HT-29 (cell line): ENCODE measurements at places on chromosomes 11 and 22. TPM values are rescaled to one million over a fixed set of nuclear protein-coding genes. Genes with fewer than 3 reads are reported as not detected.

- DNase-seq: no peak
These were observed 12.3 kb downstream of the EIF4ENIF1 start for GRCh38 chr22:31477329-31477728.

- no peak for DNase-seq
These were observed 113.1 kb upstream of the ZBED5 start for GRCh38 chr11:10970926-10971325.

GRCh38 chr11:26953770-26954392, 40.0 kb upstream of the FIBIN start:
- DNase-seq: no peak

DNA sequence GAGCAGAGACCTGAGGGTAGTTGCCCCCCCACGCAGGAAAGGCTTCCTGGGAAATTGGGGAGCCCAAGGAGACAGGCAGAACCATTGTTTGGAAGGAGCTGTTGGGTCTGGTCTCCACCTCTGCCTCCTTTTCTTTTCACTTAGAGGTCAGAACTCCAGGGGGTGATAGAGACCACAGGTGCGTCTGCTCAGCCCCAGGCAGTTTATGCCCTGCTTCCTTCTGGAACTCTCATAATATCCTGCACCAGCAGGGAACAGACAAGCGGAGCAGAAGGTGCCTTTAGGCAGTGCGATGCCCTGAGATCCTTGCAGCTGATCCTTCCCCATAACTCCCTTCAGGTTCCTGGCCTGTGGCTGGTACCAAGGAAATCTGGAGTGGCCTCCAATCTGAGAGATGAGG, 120.2 kb downstream of the NECTIN1 start:
- no peak for DNase-seq

- DNase-seq: no peak
These were observed 119.8 kb upstream of the CADM1 start for GRCh38 chr11:115624065-115624464.

GRCh38 chr22:27080863-27081262, 423.5 kb downstream of the MIAT start:
- no peak for DNase-seq

DNA sequence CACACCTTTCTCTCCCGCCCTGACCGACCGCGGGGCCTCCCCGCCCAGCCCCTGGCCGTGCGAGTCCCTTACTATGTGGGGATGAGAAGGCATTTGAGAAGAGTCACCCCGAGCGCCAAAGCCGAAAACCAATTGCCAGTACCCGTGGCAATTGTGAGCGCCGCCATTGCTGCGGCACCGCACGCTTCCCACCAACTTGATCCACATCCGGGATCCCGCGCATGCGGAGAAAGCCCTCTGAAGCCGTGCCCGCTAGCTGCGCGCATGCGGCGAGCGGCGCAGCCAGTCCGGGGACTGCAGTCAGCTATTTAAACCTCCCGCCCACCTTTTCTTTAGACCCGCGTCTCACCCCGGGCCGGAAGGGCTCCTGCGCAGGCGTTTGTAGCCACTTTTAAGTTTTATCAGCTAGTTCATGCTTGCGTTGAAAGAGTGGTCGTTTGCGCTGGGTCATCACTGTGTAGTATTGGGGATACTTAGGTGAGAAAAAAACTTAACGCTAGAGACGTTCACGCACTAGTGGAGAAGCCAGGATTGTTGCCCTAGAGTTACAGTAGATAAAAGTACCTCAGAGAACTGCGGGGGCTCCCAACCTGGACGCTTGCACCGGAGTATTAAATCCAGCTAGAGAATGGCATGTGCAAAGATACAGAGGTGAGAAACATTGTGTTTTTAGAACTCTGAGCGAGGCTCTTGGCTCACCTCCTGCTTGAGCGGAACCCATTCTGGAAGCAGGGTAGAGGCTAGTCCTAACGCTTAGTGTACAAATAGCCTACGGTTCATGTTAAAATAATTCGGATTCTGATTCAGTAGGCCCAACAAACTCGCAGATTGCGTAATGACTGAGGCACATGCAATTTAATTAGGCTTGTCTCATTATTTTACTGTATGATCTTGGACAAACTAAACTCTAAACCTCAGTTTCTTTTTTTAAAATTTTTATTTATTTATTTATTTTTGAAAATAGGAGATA, at the start of gene ALG8:
TSS of gene ALG8 (minus strand) at position 205 of the 970 bp plus-strand sequence. CDS start at position 167, 38 bp downstream.
- peak; percentile 97 for DNase-seq

GRCh38 chr11:28521075-28521474, 412.9 kb downstream of the METTL15 start:
- DNase-seq: no peak

GRCh38 chr11:77589521-77590193, at the start of gene AQP11:
AQP11 (plus strand) TSS chr11:77589953; CDS start chr11:77589993, 40 bp downstream.
- DNase-seq: peak; percentile 92

DNA sequence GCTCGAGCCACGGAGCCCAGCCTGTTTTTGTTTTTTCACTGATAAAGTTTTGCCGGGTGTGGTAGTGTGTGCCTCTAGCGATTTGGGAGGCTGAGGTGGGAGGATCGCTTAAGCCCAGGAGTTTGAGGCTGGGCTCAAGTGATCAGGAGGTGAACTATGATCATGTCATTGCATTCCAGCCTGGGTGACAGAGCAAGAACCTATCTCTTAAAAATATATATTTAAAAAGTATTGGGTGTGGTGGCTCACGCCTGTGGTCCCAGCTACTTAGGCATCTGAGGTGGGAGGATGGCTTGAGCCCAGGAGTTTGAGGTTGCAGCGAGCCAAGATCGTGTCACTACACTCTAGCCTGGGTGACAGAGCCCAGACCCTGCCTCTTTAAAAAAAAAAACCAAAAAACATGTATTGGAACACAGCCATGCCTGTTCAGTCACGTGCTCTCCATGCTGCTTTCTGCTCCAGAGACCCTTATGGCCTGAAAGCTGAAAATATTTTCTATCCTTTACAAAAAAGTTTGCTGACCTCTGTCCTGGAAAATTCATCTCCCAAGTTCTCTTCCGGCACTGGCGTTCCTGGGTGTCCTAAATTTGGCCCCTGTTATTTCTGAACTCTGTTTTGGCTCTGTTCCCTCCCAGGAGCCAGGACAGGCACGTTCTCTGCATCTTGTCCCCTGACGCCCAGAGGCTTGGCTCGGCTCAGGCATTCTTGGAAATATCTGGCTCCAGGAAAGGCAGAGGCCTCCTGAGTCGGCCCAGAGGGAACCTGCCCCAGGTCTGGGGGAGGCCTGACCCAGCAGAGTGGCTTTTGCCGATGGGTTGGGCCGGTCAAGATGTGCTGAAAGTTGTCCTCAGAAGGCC, 61.3 kb upstream of the PPP6R3 start:
- DNase-seq: no peak

- DNase-seq: no peak
These were observed 27.0 kb downstream of the DSCAML1 start for GRCh38 chr11:117770061-117770460.

DNA sequence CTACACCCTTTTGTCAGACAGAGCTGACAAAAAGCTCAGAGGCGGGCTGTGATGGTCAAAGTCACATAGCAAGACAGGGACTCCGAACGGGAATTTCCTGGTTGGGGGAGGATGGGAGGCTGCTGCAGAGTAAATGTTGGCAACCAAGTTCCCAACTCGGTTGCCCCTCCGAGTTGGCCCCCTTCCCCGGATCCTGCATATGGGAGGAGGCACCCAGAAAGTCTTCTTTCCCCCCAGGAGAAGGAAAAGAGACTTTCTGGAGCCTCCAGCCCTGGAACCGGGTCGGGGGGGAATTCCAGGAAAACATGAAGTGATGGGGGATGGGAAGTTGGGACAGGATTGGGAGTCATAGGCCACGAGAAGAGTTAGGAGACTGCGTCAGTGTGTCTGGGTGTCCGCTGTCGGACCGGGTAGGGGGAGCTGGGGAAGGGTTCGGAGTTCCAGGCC, 614 bp downstream of the SELENOM start:
- DNase-seq: no peak

DNA sequence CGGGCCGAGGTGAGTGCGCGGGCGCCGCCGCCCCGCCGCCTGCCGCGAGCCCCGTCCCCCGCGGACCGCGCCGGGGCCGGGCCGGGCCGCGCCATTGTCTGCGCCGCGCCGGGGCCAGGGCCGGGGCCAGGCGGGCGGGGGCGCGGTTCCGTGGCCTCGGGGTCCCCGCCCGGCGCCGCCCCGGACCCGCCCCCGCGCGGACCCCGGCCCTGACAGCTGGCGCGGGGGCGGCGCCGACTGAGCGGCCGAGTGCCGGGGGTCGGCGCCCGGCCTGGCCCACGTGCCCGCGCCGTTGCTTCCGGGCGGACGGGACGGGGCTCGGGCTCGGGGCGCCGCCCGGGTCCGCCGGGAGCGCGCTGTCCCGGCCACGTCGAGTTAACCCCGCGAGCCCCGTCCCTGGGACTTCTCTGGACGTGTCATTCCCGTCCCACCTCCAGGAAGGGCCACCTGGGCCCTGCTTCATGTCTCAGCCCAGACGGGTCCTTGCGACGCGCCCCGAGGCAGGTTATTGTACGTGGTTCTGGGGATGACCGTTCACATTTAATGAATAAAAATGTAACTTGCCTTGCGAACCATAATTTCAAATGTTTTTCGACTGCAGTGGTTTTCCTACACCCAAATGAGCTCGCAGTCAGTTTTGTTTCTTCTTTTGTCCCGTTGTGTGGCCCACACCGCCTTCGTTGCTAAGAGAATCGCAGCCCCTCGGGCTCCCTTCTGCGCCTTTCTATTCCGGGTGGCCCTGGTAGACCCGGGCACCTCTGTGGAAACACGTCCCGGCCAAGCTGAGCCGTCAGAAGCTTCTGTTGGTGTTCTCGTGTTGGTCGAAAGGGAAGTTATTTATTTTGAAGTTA, 562 bp downstream of the ZBED4 start:
- no peak for DNase-seq

DNA sequence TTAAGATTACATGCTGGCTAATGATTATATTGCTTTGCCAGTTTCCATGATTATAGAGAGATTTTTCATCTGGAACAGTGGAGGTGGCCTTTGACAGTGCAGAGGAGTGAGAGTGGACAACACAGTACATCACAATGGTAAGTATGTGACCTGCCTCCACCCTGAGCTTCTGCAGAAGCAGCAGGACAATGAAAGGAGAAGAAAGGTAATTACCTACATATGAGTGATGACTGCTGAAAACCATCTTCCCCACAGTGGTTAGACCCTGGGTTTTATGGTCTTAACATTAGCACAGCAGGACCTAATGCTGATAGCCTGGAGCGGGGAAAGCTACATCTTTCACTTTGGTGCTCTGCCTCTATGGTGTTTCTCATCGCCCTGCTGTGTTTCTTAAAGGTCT, 454.7 kb upstream of the DDI1 start:
- DNase-seq: no peak

DNA sequence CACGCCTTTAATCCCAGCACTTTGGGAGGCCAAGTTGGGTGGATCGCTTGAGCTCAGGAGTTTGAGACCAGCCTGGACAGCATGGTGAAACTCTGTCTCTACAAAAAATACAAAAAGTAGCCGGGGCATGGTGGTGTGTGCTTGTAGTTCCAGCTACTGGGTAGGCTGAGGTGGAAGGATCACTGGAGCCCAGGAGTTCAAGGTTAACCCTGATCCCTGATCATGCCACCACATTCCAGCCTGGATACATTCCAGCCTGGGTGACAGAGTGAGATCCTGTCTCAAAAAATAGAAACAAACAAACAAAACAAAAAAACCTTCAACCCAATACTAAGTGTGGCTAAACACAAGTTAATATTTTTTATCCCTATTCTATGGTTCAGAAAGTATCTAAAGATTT, 66.4 kb upstream of the CLNS1A start:
- no peak for DNase-seq

GRCh38 chr11:123188508-123189165, 6.4 kb downstream of the CLMP start:
- DNase-seq: no peak

- no peak for DNase-seq
These were observed 4.7 kb upstream of the ST3GAL4 start for GRCh38 chr11:126350836-126351235.

DNA sequence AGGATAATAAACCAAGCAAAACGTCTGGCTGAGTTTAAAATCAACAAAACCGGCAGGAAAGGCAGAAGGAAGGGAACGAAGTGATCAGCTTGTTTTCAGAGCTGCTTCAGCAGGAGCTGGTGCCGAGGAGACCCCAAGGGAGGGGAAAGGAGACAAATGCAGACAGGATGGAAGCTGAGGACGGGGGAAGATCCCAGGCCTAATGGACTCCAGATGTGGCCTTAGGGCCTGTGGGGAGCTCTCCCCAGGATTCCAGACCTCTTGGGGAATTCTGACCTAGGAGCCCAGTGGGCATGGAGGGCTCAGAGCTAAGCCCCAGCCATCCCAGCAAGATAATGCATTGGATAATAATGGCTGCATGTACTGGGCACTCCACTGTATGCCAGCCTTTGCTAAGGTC, 211.4 kb upstream of the NARS2 start:
- DNase-seq: no peak

TSPAN32 gene
- 1.4 and 2.5 TPM in 2 replicates for total RNA-seq

DENND6B gene
- 4.5 and 5.2 TPM in 2 replicates for total RNA-seq

KRTAP5-10 gene
- not detected in 2 replicates for total RNA-seq

NNMT gene
- 60.2 and 91.4 TPM in 2 replicates for total RNA-seq

YPEL1 gene
- 0.26 and 4.2 TPM in 2 replicates for total RNA-seq

MMP8 gene
- not detected in 2 replicates for total RNA-seq

LUZP2 gene
- total RNA-seq: not detected in 2 replicates

TYR gene
- not detected in 2 replicates for total RNA-seq
